ENCODE measurements at places on chromosomes 6 and 20.

GRCh38 chr6:69868252-69868804, 2.0 kb downstream of the COL19A1 start:
- no peak for DNase-seq

GRCh38 chr6:7419065-7419464, 29.5 kb downstream of the RIOK1 start:
- DNase-seq: no peak

DNA sequence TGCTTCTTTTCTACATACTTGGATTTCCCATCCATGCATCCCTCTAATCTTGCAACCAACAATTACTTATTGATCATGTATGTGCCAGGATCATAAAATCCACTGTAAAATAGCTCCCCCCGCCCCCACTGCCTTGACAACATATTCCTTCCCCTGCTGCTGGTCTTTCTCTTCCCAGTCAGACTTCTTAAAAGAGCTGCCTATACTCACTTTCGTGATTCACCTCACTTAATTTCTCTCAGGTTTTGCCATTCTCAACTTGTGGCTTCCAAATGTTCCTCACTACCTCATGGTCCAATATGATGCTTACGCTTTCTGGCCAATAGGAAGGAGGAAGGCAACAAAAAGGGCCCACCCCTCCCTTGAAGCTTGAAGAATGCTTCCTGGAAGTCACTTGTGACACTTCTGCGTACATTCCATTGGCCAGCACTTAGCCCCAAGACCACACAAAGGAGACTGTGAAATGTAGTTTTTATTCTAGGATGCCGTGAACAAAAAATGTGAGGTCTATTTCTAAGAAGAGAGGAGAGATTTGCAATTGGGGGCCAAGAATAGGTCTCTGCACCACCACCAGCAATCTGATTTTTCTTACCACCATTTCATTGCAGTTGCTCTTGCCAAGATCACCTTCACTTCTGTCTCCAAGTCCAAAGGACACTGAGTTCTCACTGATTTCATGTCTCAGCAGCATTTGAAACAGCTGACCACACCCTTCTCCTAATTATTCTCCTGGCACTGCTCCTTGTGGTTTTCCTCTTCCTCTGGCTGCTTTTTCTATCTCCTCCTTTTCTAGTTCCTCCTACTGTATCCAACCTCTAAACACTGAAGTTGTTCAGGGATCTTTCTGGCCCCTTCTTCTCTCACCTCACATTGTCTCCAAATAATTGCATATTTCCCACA, 30.8 kb downstream of the CD164 start:
- no peak for DNase-seq

GRCh38 chr6:136592930-136593673, 42.9 kb upstream of the MAP7 start:
- no peak for DNase-seq

GRCh38 chr6:961407-961960, 268.5 kb upstream of the EXOC2 start:
- DNase-seq: no peak

DNA sequence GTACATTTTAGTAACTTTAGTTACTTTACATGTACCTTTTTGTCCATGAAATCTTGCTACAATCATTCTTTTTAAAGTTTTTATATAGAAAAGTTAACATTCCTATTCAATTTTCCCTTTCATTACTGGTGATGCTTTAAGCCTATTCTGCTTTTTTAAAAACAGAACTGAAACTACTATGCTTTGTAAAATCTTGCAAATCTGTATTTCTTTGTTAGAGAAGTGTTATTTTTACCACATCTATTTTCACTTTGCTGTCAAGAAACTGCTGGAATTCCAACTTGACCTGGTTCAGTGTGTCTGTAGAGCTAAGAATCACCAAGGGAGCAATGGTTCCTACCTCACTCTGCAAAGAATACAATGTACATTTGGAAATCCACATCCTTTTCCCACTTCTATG, 21.8 kb upstream of the SAMD5 start:
- DNase-seq: no peak

DNA sequence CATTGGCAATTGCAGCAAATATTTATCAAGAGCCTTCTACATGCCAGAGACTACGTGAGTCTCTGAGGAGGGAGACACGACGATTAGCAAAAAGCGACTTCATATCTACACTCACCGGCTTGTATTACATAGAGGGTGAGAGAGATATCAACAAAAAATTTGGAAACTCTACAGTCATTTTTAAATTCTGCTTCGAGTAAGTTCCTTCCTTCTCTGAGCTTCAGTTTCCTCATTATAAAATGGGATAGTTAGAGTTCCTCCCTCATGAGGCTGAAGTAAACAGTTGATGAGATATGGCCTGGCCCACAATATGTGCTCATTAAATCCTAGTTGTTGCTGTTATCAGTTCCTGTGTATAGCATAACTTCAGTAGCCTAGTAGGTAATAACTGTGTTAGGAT, 64.1 kb upstream of the SIRPA start:
- no peak for DNase-seq

DNA sequence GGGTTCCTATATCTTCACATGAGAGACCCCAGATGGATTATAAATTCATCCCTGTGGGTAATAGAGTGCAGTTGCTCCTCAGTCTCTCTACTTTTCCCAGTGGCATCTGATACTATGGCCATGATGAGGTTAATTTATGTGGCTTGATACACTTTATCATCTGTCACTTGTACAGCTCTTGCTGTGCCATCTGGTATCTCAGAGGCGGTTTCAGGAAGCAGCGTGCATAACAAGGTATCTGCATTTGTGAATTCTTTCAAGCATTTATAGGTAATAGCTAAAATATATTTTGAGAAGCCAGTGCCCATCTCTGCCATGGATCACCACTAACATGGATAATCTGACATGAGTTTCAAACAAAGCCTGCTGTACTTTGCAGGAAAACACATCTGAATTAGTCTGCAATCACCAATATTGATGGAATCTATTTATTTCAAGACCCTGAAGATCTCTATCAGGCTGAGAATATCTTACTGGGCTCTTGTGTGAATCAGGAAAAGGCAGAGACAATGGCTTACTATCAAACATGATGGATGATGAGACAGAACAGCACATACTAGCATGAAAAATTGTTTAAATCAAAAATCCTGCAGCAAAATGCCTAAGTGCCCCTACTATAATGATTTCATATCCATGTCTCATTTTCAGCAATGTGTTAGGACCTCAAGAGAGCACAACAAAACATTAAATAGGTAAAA, 548.7 kb upstream of the MAP3K7 start:
- DNase-seq: no peak

- no peak for DNase-seq
Observed at GRCh38 chr6:88006557-88006956, 41.1 kb upstream of the SPACA1 start.

GRCh38 chr6:55652429-55652828, 73.4 kb upstream of the HMGCLL1 start:
- no peak for DNase-seq

GRCh38 chr6:106820412-106820852, 154.1 kb downstream of the CD24 start:
- no peak for DNase-seq

- DNase-seq: no peak
Observed at GRCh38 chr6:126027601-126028000, 41.3 kb downstream of the TRMT11 start.

- DNase-seq: no peak
Observed at GRCh38 chr6:116439522-116440051, 21.6 kb upstream of the CALHM6 start.

- DNase-seq: no peak
Observed at GRCh38 chr20:7760247-7761031, 179.8 kb downstream of the HAO1 start.

DNA sequence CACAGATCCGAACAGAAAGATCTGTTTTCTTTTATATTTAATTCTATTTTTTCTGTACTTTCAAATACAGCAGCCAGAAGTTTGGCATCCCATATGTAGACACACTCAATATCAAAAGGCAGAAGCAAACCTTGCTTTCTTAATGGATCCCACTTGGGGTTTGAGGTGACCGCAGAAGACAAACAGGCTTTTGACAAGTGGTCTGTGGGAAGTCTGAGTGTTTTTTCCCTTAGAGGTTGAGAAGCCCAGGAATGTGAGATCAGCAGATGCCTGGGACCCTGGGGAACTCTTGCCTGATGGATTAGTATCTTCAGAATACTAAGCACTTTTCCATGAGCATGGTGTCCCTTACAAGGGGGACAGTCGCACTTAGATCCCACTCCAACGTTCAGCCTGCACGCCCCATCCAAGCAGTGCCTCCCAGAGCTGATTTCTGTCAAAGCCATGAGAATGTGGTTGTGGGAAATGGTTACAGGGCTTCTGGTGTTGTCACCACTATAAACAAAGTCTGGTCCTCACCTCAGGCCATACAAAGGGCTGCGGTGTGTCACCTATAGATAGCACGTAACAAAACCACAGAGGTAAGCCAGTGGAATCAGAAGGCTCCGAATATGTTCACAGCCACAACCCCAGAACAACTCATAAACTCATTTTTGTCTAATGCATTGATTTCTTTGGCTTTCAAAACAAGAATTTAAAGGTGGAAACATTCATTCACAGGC, 12.7 kb downstream of the IL17F start:
- no peak for DNase-seq

- DNase-seq: no peak
Observed at GRCh38 chr6:723540-723939, 30.6 kb upstream of the EXOC2 start.

DNA sequence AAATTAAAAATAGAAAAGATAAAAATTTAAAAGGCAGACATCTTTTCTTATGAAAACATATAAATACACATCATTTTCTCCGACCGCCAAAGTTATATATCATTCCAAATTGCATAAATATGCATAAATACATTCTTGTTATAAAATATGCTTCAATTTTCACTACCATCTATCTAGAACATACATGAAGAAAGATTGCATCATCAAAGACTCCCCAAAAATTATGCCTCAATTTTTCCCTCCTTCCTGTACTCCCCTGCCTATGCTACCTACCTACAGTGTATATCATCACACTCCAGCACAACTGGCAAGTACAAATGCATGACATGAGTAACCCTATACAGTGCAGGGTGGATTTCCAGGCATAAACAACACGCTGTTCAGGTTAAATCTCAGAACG, 49.9 kb upstream of the TENT5A start:
- DNase-seq: no peak

DNA sequence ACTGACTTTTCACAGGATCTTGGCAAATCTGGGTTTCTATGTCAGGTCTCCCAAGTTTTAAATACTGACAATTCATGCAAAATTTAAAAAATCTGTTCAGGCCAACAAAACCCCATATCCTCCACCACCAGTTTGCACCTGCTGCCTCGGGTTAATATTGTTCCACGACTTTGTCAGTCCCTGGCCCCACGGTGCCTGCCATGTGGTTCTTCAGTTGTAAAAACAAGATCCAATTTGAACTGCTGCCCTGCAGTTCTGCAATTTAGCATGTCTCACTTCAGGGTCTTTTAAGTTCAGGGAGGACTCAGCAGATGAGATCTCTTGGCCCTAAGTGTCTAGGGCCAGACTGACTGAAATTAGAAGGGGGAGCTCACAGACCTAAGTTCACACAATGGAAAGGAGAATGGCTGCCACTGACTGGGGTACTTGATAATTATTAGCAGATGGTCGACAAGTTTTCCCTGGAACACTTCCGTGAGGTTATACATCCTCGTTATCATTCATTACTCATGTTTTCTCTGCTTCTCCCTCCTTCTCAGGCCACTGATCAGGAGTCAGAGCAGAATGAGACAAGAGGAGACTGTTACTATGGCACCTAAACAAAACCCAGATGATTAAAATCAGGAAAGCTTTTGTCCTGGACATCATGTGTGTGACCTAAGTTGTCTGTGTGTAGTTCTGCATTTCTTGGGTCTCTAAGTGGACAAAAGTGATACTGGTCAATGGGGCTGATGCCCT, 223.6 kb downstream of the KIF16B start:
- no peak for DNase-seq

DNA sequence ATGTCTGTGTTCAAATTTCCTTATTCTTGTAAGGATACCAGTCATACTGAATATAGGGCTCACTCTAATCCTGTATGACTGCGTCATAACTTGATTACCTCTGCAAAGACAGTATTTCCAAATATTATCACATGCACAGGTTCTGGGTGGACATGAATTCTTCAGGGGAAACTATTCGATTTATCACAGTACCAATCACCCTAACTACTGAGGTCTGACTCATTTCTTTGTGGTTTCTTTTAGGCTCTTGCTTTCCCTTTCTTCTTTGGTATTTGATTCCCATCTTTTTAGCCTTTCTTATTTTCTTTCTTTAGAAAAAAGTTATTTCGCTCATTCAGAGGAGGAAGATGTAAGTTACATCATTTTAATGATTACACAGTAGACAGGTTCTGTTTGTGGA, 40.3 kb upstream of the TBX18 start:
- DNase-seq: no peak

DNA sequence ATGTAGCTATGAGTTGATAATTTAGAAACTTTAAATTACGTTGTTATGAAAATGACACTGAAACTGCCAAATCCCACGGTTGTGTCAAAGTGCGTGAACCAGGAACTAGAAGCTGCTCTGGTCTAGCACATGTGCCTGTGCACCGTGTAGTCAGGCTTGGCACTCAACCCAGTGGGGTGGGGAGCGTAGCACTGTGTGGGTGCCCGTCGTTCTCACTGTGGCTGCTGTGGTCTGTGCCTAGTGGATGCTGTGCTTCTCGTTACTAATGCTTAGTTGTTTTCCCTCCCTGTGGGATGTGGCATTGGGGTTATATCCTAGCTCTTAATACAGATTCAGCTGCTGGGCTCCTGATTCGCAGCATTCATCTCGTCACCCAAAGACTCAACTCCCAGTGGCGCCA, 46.2 kb upstream of the ADIG start:
- no peak for DNase-seq

DNA sequence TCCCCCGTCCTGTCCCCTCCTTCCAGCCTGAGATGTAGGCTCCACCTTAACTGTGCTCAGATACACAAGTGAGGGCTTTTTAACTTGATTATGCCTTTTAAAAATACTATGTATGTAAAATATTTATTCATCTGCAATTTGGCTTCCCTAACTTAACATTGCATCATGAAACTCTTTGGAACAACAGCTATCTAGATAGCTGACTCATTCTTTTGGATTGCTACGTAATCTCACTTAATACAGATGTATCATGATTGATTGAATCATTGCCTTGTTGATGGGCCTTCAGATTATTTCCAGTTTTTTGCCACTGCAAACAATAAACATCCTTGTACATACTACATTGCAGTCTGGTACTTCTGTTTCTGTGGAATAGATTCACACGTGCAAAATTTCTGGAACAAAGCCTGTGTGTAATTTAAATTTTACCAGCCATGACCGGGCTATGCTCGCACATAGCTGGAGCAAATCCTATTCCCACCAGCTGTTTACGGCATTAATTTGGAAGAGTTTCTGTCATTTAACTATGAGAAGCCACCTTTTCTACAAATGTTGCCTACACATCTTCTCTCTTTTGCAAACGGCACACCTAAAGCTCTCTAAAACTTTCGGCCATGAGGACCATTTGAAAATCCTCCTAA, 6.5 kb downstream of the PRND start:
- no peak for DNase-seq

DNA sequence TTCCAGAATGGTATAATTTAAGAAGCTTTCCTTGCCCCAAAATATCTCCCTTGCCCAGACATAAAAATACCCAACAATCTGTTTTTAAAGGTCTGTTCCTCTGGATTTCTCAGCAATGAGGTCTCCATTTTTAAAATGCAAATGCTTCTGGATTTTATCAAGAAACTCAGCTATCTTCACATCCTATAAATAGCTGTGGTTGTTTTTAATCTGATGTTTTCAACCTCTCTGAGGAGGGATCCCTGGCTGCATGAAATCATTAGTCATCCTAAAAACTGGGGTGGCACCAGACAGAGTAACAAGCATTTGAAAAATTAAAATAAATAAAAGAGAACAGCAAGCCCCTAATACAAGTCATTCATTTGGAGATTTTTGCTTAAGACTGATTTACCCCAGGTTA, 168.5 kb upstream of the ID4 start:
- no peak for DNase-seq

GRCh38 chr6:157185986-157186385, 137.3 kb downstream of the TMEM242 start:
- DNase-seq: no peak
